ENCODE measurements at places on chromosomes 1 and 21.

GRCh38 chr1:61975638-61976037 is 219.0 kb upstream of the L1TD1 start:
- DNase-seq, result no peak

- DNase-seq, result no peak
Observed at GRCh38 chr1:35854989-35855700, 27.9 kb upstream of the AGO1 start.

DNA sequence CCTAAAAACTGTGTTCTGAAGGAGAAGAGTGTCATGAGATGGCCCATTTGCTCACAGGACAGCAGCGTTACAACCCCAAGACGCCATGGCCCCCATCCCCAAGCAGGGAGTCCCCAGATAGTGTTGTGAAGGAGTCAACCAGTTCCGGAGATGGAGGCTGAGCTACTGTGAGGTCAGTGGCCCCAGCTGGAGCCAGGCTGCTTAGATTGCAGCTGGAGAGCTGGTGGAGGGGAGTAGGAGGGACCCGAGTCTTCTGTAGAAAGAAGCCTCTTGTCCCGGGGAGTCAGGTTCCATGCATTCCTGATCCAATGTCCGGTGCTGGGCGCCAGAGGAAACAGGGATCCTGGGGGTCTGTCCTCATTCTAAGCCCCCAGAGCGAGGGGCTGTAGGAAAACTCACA is 93.5 kb upstream of the SIM2 start:
- DNase-seq, result no peak

DNA sequence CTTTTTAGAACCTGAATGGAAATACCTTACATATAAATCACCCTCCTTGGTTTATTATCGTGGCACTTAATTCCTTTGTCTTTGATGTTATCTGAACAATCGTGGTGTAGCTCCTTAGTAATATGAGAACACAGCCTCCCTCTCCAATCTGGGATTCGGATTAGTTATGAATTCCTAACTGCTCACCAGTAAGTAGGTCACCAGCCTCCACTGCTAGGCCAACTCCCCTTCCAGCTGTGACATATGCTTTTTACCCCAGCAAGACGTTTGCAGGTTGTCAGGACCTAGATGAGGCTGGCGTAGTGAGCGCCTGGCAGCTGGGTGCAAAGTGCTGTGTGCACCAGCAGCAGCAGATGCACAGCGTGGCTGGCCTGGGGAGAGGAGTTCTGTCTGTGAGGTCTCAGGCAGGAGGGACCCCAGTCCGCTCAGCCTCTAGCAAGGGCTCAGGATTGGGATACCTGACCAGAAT is 38.2 kb downstream of the NTPCR start:
- no peak for DNase-seq

DNA sequence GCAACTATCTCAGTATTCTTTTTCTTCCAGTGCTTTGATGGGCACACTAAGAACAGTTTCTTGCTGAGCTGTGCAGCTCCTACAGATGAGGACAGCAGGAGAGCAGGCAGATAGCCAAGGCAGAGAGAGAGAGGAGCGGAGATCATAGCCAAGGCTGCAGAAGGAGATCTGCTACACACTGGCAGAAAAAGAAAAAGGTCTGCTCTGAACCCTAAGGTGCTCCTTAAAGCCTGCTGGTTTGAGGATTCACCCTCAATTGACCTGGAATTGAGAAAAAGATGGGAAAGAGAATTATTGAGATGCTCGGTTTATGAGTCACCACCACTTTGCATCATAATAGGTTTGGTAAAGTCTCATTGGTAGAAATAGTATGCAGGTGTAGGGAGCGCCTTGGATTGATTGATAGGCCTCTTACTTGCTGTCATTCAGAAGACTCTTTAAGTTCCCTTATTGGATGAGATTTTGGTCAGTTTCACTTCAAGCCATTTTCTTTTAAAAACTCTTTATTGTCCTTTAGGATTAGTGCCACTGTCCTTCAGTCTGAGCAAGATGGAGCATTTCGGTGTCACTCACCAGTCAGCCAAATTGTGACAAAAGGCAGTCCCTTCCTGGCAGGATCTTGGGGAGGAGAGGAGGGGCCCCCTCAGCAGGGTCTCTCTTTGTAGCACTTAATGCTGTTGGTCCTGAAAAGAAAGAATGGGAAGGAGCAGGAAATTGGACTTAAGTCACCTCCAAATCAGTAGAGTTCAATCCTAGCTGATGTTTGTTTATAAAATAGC is 685.0 kb downstream of the ADGRL2 start:
- no peak for DNase-seq

DNA sequence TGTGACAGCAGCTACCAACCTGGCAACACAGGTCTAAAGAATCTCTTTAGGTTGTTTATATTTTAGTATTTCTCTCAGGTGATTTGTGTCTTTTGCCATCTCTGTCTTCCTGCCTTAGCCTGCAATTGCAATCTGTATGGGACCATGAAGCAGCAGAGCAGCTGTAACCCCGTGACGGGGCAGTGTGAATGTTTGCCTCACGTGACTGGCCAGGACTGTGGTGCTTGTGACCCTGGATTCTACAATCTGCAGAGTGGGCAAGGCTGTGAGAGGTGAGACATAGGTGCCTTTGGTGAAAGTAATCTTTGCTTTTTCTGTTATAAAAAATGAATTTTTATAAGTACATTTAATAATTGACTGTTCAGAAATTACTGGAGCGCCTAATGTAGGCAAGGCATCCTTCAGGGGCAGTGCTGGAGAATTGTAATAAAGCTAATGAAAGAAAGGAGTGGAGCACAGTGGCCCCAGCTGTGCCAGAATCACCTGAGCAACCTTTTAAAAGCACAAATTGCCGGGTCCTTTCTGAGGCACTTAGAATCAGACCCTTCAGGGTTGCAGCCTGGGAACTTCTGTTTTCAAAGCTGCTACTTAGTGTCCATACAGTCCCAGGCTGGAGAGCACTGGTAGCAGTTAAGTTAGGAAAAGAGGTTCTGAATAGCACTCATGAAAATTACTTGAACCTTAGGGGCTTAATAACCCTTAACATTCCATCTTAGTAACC is 60.6 kb upstream of the LAMC2 start:
- DNase-seq, result no peak

GRCh38 chr1:8652467-8653046 is 164.9 kb downstream of the RERE start:
- no peak for DNase-seq

- no peak for DNase-seq
Observed at GRCh38 chr1:83900524-83900923, 98.4 kb downstream of the TTLL7 start.

- DNase-seq, result no peak
Observed at GRCh38 chr1:40633523-40633922, 32.0 kb downstream of the RIMS3 start.

- no peak for DNase-seq
Observed at GRCh38 chr1:199946305-199947155, 81.0 kb upstream of the NR5A2 start.

- DNase-seq, result no peak
Observed at GRCh38 chr1:218852527-218852926, 321.2 kb upstream of the LYPLAL1 start.

DNA sequence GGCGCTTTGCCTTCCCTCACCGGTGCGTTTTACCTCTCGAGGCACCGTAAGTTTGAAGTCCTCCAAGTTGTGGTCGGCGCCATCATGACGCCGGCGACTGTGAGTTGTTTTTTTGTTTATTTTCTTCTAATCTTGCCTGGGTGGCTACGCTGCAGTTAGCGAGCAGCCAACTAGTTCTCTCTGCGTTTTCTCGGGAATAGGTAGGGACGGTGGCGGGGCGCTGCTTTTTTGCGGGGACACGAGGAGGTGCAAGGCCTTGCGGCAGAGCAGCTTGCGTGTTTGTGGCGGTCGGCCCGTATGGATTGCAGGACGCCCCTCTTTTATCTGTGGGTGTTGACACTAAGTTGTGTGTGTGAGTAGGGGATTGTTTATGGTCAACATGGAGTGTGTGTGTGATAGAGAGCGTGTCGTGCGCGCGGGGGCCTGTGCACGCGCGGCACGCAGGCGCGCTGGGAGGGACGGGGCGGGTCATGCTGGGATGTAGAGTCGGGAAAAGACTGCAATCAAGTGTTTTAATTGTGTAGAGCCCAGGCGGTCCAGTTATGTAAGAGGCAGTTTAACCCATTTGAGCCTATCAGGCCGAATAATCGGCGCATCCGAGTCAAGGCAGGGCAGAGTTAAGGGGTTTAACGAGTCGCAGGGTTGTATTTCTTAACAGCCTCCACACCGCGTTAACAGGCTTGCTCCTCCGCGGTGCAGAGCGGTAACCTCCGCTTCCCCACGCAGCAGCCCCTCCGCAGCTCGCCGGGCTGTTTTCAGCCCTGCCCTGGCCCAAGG is 1.2 kb upstream of the NEGR1 start:
- peak; percentile 10 for DNase-seq

GRCh38 chr1:180301135-180301742 is 71.2 kb downstream of the LHX4 start:
- DNase-seq, result no peak

DNA sequence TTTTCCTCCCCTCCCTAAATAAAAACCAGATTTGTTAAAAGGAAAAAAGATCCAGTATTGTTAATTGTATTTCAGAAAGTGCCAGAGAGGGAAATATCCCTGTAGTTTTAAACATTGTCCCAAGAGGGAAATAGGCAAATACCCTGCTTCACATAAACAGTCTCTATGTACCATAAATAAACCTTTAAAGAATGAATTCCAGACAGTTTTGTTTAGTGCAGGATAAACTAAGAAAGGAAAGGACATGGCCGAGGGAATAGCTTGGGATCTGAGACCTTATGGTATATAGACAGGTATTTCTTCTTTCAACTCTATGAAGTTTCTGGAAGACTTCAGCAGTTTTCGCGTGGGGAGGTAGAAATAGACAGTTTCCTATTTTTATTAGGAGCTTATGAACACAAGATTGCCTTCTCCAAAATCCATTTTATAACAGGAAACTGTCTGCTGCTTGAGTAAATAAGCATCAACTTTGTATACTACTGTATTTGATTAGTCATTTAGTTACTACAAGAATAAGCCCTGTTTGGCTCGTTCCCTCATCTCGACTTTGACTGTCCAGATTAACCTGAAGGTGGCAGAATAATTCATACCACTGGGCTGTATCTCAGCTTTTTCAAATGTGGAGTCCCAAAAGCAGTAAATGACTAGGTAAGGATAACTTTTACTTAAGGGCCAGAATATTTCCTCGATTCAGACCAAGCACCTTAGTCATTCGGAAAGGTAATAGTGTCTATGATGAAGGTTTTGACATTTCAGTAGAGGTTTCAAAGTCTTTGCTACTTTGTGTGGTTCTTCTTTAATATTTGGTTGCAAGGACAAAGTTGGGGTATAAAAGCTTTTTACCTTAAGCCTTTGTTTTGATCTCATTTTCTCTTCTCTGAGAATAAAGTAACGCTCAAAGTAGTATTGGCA is 177.5 kb downstream of the VPS13D start:
- no peak for DNase-seq
